ENCODE measurements at places on chromosomes 6 and 20.

DNA sequence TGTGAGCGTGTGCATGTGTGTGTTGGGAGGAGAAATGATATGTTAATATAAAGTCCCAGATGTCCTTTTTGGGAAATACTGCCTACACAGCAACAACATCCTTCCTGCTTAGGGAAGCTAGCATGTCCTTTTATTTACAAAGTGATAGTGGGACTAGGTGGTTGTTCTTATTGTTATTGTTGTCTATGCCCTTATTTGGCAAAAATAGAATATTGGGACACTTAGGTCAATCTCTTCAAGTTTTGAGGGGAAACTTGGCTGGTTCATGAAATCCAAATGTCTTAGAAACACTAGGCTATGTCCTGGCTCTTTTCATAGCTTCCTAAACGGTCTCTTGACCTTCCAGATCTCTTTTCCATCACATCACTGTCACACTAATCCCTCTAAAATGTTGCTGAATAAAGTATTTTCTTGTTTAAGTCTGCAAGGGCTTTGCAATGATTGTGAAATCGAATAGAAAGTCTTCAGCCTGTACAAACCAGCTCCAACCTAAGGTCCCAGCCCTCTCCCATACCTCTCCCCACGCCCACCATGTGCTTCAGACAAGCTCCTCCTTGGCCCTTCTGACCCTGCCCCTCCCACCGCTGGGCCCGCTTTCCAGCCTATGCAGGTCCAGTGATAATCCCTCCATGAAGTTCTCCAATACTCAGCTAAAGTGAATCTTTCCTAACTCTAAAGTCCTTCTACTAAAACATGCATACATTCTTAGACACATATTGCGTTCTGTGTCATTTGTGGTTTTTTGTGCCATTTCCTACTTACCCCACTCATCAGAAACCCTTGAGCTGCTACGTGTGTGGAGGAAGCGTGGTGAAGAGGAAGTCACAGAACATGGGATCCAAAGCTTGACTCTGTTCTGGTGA is 205.1 kb downstream of the LY86 start:
- DNase-seq: no peak

GRCh38 chr6:42028234-42029061 is 21.9 kb upstream of the TAF8 start:
- no peak for DNase-seq

- no peak for DNase-seq
Measured at GRCh38 chr6:14067656-14068055, 49.9 kb upstream of the CD83 start.

- peak; percentile 83 for DNase-seq
Measured at GRCh38 chr6:170135821-170136471, 154.9 kb downstream of the DLL1 start.

DNA sequence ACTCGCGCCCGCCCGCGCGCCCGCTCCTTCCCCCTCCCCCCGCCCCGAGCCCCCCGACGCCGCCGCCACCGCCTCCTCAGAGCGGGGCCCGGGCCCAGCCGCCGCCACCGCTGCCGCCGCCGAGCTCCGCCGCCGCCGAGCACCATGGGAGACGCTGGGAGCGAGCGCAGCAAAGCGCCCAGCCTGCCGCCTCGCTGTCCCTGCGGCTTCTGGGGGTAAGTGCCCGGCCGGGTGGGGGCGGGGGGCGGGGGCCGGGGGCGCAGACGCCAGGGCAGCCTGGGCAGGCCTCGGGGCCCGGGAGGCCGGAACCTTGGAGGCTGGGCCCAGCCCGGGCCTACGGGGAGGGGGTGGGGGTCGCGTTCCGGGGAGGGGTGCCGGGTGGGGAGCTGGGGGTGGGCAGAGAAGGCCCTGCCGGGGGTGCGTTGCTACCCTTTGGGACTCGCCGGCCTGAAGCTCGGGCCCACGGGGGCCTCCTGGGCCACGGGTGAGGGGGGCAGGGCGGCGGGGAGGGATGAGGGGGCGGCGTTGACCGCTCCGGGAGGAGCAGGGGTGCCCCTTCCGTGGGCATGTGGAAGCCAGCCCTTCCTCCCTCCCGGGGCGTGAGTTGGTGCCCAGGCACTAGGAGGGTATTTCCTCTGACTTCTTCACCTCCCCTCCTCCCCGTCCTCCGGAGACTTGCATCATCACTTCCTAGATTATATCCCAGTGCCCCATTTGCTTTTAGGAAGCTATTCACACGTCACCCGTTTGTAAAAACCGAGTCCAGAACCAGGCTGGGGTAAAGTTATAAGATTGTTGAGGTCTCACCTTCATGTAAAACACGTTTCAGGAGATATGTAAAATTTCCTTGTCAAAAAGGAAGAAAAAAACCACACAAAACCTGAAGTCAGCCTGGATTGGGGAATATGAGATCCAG is 533 bp downstream of the ZFAND3 start:
- no peak for DNase-seq

DNA sequence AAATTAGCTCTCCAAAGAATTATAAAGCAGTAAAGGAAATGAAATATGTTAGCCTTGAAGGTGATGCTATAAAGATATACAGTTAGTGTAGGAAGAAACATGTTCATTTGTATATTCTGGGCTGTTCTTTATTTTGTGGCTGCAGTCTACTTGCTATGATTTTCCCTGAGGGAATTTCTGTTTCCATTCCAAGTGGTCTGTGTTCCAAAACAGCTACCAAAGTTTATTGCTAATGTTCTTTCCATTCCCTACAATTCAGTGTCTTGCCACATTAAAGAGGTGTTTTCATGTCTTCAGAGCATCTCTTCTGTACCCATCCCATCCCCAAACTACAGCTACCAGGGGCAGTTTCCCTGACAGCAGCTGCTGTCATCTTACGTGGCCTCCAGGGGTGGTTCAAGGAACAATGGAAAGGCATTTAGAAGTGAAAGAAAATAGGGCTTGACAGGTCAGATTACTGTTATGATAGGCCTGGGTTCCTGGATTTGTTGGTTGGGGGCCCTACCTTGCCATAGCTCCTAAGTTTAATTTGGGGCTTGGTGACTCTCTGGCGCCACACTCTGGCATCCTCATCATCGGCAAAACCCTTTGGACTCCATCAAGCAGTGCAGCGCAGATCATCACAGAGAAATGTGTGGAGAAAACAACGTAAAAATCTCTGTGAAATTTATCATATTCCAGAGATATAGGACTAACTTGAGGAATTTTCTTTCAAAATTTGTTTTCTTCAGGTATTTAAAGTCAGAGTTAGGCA is 33.8 kb upstream of the AIG1 start:
- DNase-seq: peak; percentile 44

GRCh38 chr6:165961233-165961632 is 206.4 kb downstream of the TBXT start:
- no peak for DNase-seq

DNA sequence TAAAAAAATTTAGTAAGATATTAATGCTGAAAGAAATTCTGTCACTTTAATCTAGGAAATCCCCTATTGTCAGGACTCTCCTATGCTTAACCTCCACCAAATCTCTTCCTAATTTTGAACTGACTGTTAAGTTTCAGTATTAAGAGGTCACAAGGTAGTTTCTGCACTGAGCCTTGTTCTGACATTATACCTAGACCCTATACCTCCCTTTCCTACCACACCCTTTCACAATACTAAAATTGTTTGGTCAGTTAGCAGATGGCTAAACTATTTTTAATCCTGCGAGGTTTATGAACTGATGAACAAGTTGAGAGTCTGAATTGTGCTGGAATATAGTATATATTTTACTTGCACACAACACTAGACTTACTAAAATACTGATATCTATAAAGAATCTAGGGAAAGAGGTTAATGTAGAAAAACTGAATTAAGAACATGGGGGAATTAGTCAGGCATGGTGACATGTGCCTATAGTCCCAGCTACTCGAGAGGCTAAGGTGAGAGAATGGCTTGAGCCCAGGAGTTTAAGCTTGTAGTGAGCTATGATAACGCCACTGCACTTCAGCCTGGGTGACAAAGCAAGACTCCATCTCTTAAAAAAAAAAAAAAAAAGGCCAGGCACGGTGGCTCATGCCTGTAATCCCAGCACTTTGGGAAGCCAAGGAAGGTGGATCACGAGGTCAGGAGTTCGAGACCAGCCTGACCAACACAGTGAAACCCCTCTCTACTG is 51.5 kb downstream of the HBS1L start:
- DNase-seq: no peak

DNA sequence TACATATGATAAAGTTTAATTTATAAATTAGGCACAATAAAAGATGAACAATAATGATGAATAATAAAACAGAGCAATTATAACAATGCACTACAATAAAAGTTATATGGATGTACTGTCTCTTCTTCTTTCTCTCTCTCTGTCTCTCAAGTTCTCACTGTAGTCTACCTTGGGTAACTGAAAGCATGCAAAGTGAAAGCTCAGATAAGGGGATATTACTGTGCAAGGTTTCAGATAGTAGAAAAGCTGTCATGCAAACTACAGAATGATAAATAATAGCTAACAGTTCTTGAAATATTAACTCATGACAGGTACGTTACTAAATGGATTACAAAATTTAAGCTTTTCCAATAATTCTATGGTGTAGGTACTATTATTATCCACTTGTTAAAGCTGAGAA is 311.9 kb upstream of the PRDM1 start:
- no peak for DNase-seq

DNA sequence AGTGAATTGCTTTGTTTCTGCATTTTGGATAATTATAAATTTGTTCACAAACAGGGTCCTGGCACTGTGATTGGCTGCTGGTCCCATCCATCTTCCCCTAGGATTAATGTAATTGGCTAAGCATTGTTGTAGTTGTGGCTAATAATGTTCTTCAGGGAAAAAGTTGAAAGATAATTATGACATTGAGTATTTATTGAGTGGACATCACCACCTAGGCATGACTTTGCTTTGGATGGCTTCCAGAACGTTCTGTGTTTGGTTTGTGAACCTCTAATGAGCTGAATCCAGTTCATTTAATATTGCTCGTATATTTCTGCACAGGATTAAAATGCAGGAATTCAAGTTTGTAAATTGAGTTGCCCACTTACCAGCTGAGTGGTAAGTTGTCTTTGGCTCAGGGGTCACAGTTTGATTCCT is 55.1 kb downstream of the ARID1B start:
- DNase-seq: no peak

- no peak for DNase-seq
Measured at GRCh38 chr6:33088258-33088930, 12.6 kb downstream of the HLA-DPB1 start.

DNA sequence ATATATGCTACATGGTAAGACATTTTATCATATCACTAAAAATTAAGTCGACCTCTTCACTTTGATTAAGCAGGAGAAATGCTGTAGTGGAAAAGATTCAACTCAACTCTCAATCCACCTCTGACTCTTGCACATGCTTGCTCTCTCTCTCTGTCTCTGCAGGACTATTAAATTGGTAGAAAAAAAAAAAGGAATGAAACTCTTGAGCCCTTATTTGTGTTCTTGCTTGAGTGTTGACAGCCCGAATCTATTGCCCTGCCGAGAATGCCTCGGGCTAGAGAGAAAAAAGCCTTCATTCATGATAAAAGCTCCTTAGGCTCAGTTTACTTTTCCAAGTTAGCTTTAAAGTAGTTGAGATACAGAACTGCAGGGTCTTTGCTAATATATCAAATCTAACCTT is 722.2 kb downstream of the PRKN start:
- DNase-seq: no peak

DNA sequence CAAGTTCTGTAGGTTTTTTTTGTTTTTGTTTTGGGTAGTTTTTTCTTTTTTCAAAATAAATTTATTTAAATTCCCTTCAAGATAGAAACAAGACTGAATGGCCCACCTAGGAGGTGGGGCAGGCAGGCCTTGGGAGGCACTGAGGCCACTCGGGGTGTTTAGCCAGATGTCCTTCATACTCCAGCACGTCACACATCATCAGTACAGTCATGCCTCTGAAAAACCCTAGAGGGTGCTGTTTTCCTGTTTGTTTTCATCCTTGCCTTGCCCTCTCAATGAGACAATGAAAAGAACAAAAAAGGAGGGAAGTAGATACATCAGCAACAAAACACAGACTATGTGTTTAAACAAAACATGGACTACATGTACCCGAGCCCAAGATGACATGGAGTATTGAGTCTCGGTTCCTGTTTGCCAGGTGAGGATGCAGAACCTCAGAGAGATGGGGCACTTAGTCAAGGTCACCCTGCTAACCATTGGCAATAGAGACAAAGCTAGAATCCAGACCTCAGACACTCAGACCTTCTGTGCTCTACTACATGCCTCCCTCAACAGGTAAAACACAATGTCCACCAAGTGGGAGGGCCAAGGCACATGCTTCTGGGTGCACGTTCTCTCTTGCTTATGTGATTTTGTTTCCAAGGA is 26.8 kb upstream of the CLIC5 start:
- no peak for DNase-seq

DNA sequence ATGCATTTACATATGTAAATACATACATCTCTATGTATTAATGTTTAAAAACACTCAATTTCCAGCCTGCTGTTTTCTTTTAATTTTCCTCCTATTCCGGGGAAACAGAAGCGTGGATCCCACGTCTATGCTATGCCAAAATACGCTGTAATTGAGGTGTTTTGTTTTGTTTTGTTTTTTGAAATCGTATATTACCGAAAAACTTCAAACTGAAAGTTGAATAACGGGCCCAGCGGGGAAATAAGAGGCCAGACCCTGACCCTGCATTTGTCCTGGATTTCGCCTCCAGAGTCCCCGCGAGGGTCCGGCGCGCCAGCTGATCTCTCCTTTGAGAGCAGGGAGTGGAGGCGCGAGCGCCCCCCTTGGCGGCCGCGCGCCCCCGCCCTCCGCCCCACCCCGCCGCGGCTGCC is 355 bp upstream of the BMP2 start:
- DNase-seq: no peak

- no peak for DNase-seq
Measured at GRCh38 chr6:7377961-7378360, 11.6 kb downstream of the CAGE1 start.

DNA sequence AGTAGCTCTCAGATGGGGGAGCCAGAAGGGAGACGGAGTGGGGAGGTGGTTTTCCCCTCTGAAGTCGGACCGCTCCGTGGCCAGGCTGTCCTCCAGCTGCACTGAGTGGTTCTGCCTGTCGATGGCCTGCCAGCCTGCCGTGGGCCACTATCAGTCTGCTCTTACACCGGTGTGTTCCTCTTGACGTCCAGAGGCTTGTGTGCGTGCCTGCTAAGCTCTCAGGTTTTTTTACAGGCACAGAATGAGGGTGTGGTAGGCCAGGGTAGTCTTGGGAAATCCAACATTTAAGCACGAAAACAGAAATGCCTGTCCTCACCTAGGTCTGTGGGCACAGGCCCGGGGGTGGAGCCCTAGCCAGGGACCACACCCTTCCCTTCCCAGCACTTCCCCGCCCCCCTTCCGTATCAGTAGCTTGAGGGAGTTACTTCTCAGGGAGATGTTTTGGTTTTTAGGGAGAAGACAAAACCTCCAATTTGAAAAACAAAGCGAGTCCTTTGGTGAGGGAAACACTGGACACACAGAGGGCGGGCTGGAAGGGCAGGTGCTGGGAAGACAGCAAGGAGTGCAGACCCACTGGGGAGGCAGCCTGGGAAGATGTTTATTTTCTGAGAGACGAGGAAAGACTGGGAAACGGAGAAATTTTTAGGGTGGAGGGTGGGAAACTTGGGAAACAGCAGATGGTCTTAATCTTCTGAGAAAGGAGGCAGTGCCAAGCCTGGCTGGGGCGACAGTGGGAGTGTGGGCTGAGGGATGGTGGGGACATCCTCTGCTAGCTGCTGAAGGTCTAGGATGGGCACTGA is 106.5 kb downstream of the LY86 start:
- no peak for DNase-seq

Measured in posterior cingulate gyrus (tissue), 11 donors.